Activated CD4-positive, alpha-beta T cell treated with anti-CD3 and anti-CD28 coated beads for 24 hours (primary cell): ENCODE measurements at places on chromosomes 7 and 10.

DNA sequence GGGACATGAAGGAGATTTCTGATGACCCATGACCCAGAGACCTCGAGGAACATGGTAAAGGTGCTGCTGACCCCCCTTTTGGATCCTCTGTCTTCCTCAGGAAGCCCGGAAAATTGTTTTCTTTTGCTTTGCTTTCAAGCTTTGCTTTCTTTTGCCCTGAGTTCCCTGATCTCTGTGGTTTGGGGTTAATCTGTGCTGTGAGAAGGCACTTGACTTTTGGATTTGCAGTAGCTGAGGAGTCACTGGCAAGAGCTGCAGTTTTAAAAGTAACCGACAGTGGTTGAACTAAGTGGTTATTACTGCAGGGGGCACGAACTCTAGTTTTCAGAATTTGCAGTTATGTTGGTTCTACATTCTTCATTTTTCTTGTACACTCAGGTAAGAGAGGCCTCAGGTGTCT is 53.0 kb downstream of the PDZD8 start:
- no peak for DNase-seq

GRCh38 chr10:124001391-124002148 is 91.8 kb downstream of the CHST15 start:
- DNase-seq: no peak

- DNase-seq: no peak
These were observed 8.8 kb upstream of the PDCD4 start for GRCh38 chr10:110862961-110863360.

DNA sequence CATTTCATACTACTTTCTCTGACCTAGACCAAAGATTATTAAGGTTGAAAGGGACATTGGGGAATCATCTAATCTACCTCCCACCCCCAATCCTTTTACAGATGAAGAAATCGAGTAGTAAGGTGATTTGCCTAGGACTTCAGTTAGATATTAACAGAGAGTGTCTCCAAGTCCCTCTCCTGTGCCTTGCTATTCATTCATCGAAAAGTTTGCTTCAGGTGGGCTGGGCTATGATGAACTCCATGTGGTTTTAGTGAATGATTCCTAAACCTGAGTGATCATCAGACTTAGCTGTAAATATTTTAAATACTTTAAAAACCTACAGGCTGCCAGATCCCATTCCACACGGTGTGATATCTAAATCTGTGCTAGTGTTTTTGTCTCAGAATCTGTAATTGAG is 259.4 kb upstream of the SORCS1 start:
- DNase-seq: no peak

GRCh38 chr10:78520737-78521430 is 487.2 kb downstream of the RPS24 start:
- DNase-seq: no peak
